ENCODE measurements at places on chromosomes 12 and 14.
A peak's percentile ranks its signal among the peaks of the same experiment; 100 is the strongest.

- no peak for DNase-seq
Measured at GRCh38 chr14:56185992-56186391, 67.8 kb downstream of the PELI2 start.

DNA sequence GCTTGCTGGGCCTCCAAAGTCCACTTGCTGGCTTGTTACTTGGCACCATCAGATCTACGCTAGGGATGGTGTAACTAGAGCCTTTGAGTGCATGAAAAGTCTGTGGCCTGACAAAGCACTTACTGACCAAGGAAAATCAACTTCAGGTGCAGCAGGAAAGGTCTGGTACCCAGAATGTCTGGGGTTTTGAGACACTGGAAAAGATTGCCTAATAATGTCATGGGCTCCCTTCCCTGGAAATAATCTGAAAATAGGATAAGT lies 106.7 kb downstream of the ZFP36L1 start:
- no peak for DNase-seq

DNA sequence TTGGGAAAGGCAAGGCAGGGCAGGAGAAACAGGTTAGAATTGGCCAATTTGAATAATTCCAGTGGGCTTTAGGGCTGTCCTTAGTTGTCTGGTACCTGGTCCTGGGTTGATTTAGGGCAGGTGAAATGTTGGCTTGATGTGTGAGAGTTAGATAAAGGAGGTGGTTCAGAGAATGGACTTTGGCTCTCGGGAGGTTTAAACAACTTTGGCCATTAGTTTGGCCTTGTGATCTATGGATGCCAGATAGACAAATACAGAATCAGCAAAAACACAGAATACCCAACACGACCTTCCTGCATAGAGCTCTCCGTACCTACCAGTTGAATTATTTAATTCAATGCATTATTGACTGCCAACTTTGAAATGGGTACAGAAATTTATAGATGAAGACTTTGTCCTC lies 35.1 kb downstream of the SCN8A start:
- no peak for DNase-seq

- DNase-seq, result no peak
Measured at GRCh38 chr14:22651586-22651985, 7.4 kb upstream of the OR6J1 start.

DNA sequence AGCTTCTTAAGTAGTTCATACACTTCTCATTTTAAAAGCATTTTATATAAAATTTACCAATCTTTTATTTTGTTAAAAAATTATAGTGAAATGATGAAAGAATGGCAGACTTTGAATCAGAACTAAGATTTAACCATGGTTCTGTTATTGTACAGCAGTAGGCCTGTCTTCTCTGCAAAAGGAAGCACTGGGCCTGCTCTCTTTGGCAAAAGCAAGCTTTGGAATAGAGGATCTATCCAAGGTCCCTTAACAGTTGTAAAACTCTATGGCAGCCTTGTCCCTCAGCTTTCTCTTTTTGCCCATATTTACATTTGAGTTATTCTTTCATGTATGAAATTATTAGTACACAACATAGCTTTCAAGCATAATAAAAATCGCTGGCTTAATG lies 82.8 kb downstream of the PLEKHG7 start:
- DNase-seq, result no peak

- DNase-seq, result no peak
Measured at GRCh38 chr12:132251310-132251709, 78.1 kb downstream of the GALNT9 start.

DNA sequence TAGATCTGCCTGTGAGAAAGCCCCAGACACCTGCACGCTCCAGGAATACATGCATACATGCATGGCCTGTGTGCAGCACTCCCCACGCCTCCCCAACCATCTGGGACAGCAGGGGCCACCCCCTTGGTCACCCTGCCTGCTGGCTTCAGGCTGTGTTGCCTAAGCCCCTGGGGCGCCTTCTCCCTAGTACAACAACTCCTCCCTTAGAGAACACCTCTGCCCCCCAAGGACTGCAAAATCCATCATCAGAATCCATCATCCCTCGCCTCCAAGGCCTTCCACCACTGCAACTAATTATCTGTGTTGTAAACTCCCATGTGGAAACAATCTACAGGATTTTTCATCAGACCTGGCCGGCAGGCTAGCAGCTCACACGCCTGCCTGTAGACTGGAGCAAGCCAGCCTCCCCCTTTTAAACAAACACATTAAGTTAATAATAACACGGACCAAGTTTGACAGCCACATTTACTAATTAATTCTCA lies 36.8 kb downstream of the ZFP36L1 start:
- DNase-seq, result peak; percentile 20

GRCh38 chr12:130849561-130850417 lies 10.7 kb upstream of the STX2 start:
- no peak for DNase-seq

- DNase-seq, result no peak
Measured at GRCh38 chr14:65993996-65994395, 492.2 kb upstream of the CCDC196 start.

DNA sequence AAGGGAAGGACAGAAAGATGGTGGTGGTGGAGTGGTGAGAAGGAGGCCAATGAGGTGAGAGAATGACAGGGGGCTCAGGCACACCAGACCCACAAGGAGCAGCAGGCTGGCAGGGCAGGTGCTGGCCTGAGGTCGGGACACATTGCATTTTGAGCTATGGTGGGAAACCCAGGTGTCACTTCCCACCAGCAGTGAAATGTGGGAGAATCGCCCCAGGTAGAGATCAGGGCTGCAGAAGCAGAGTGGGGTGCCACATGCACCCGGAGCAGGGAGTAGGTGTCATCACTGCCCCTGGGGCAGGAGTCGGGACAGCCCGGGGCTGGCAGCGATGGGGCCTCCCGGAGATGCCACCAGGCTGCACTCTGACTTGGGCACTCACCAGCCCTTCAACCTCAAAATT lies 315.8 kb downstream of the BCL11B start:
- no peak for DNase-seq
